ENCODE measurements at places on chromosomes 3 and 15.

GRCh38 chr3:148604270-148605085 lies 93.2 kb upstream of the AGTR1 start:
- no peak for DNase-seq

GRCh38 chr3:31170932-31171670 lies 276.6 kb upstream of the GADL1 start:
- DNase-seq: no peak

DNA sequence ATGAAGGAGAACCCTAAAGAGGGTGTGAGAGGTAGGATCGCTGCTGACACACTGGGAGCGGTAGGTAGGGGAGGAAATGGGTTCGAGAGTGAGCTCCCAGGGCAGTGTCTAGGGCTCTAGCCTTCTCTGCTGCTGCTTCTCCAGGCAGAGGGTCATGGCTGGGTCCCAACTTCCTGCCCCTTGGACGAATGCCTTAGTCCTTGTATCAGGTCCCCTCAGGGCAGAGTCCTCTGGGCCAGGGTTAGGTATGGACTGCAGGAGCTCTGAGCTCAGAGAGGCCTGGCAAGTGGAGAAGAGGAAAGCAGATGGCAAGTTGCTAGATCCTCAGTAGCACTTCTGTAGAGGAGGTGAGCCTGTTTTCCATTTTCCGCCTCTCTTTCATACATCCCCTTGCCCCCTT lies 2.9 kb downstream of the CORO2B start:
- no peak for DNase-seq

DNA sequence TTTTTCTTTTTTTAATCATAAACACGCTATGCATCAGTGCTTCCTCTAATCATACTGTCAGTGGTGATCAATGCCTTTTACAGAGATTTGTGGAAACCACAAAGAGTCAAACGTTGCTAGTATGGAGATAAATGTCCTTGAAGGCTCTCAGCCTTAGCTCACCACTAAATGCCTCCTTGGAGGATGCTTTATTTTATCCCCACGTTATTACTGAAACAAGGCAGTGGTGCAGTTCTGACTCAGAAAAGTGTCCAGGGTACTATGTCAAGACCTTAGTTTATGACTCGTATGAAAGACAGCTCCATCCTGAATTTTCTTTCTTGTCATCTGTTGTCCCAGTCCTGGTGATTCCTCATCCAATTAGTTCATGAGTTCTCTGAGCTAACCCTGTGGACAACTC lies 1146.7 kb downstream of the IGSF11 start:
- no peak for DNase-seq

DNA sequence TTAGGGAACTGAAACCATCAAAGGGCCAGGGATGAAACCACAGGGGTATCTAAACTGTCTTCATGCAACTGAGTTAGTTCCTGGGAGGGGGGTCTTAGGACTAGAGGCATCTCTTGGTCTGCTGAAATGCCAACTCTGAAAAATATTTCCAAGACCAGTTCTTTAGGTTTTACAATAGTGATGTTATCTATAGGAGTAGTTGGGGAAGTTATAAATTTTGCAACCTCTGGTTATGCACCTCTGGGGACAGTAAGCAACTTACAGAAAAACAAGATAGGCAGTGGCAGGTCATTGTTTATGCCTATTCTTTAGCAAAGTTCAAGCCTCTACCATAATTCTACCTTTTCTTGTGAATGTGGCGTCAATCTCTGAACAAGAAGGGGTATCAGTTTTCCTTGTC lies 60.5 kb upstream of the MINAR1 start:
- DNase-seq: no peak

- no peak for DNase-seq
These were observed 276.0 kb downstream of the UACA start for GRCh38 chr15:70487387-70487740.
